BE2C (cell line): ENCODE measurements at places on chromosomes 7 and 10.

GRCh38 chr7:127581716-127582115 lies 3.7 kb downstream of the GCC1 start:
- no peak for DNase-seq

GRCh38 chr10:97138846-97139245 lies 46.9 kb downstream of the SLIT1 start:
- DNase-seq, result no peak

DNA sequence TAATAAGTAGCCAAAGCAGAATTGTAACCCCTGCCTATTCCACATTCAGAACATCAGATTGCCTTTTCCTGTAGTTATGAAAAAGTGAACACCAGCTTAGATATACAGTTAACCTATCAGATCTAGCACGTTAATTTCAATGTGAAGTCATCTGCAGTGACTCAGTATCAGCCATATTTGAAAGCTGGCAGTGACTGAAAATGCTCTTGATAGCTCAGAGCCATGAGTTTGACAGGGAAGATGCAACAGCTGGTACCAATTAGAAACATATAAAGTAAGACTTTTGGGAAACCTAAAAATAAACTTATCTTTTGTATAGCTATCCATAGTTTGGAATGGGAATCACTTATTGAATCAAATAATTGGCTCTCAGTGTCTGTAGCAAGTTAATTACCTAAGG lies 284.1 kb upstream of the NPSR1 start:
- DNase-seq, result no peak

DNA sequence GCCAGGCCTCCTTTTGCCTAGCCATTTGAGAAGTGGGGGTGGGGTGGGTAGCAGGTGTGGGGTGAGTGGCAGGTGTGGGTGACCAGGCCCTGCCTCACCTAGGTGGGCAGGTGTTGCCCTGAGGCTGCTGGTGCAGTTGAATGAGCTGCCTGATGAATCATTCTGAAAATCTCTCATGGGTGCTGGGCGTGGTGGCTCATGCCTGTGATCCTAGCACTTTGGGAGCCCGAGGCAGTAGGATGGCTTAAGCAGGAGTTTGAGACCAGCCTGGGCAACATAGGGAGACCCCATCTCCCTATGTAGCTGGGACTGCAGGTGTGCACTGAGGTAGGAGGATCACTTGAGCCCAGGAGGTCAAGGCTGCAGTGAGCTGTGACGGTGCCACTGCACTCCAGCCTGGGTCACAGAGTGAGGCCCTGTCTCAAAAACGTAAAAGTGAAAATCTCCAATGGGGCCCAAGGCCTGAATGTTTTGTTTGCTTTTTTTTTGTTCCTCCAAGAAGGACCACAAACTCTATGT lies 17.7 kb downstream of the TSPAN14 start:
- no peak for DNase-seq

DNA sequence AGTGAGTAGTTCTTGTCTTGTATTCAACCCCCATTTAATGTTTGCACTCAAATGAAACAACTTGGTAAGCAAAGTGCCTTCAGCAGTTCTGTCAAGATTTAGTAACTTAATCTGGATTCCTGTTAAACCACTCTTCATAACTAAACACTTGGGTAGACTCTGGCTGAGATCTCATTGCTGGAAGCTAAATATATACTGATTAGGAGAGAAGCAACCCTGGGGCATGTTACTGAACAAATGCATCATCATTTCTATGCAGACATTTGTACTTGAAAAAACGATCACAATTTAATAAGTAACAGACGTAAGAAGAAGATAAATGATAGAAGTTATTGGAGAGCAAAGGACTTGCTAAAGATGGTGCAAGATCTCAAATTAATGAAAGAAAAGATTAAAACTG lies 308.4 kb upstream of the POM121L12 start:
- DNase-seq, result no peak
